ENCODE measurements at places on chromosomes 7 and 10.

DNA sequence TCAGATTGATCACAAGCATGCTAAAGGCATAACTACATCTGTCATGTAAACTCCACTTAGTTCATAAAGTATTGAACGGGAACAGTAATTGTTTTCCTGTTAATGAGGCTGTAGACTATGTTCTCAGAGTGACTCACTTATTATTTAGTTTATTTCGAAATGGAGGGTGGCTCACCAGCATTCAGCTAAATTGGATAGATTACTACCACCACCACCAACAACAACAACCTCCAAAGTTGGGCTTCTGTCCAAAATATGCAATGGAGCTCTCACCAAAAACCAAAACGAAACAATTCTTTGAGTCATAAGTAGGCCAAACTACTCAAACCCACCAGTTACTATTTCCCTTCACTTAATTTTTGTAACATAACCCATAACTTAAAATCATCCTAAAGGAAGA is 127.9 kb upstream of the NRBF2 start:
- peak; percentile 58 for DNase-seq

GRCh38 chr7:147261693-147262092 is 1145.1 kb downstream of the CNTNAP2 start:
- DNase-seq: no peak

DNA sequence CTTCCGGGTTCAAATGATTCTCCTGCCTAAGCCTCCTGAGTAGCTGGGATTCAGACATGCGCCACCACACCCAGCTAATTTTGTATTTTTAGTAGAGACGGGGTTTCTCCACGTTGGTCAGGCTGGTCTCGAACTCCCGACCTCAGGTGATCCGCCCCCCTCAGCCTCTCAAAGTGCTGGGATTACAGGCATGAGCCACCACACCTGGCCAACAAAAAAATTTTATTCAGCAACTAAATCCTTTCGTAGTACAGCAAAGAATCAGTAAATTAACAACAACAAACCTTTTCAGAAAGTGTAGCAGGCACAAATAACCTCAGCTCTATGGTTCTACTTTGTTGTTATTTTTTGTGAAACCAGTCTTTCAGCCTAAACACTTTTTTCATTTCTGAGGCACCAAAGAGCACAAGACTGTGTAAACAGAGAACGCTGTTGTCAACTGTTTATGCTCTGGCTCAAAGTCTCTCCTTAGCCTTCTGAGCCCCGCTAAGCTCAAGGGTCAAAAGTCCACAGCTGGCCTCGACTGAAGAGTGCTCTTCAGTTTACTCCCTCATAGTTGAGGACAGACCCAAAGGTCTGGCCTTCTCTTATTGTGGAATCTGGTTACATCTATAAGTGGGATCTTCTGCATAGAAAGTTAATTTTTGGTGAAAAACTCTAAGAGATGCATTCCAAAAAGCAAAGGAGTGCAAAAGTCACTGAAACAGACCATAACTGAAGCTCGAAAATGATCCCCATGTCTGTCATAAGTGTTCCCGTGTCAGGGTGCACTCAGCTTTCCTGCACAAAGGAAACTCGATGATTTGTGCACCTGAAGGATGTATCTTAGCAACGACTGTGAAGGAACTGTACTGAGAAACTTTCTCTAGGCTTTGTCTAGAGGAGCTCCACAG is 24.6 kb upstream of the DDX50 start:
- no peak for DNase-seq

DNA sequence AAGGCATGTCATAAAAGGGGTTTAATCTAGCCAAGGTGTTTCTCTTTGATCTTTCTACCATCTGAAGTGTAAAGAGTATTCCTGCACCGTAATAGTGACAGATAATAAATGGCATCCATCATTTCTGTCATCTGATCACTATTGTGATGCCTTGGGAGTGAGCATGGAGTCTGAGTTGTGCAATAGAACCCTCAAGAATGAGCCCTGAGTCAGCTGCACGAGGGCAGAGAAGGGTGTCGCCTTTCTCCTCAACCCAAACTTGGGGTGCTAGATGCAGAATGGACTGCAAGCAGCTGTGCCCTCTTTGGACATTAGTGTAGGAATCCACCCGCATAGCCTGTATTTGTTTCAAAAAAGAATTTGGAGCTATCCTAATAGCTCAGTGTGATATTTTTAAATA is 115.2 kb downstream of the ZNF37A start:
- no peak for DNase-seq

DNA sequence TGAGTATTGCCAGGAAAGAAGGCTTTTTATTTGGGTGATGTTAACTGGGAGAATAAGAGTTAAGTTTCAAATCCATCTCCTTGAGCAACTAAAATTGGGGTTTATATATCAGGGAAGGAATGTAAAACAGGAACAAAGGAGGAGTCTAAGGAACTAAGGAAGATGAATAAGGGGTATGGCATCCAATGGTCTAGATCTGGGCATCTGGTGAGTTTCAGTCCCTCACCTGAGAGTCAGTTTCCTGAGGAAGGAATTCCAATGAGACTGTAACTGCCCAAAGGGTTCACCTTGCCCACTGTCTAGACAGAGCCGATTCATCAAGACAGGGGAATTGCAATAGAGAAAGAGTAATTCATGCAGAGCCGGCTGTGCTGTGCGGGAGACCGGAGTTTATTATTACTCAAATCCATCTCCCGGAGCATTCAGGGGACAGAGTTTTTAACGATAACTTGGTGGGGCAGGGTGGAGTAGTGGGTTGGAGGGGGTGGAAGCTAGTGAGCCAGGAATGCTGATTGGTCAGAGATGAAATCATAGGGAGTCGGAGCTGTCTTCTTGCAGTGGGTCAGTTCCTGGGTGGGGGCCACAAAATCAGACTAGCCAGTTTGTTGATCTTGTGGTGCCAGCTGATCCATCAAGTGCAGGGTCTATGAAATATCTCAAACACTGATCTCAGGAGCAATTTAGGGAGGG is 188.3 kb upstream of the STK17A start:
- no peak for DNase-seq
